ENCODE measurements at places on chromosomes 13 and 19.
A peak's percentile ranks its signal among the peaks of the same experiment; 100 is the strongest.

GRCh38 chr13:100428986-100429385, 159.6 kb downstream of the GGACT start:
- no peak for DNase-seq

- DNase-seq = no peak
Measured at GRCh38 chr13:79485014-79485811, 4.3 kb downstream of the NDFIP2 start.

GRCh38 chr19:41321600-41322270, 11.8 kb downstream of the CCDC97 start:
- DNase-seq = peak; percentile 44

DNA sequence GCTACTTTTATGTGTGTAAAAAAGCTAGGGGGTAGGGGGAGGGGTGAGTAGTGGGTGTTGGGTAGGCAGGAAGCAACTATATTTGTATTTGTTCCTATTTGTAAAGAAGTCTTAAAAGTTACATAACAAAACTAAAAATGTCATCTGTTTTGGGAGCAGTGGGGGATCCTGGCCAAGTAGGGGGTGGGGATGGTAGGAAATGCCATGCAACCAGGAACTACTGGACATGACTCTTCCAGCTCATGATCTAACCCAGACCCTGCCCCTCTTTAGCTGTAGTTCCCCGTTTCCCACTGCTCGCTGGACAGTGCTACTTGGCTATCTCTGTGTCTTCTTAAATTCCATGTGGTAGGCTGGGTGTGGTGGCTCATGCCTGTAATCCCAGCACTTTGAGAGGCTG, 3.2 kb downstream of the GTF3A start:
- no peak for DNase-seq

- DNase-seq = peak; percentile 11
Measured at GRCh38 chr13:99658261-99658991, 157.2 kb downstream of the TM9SF2 start.

DNA sequence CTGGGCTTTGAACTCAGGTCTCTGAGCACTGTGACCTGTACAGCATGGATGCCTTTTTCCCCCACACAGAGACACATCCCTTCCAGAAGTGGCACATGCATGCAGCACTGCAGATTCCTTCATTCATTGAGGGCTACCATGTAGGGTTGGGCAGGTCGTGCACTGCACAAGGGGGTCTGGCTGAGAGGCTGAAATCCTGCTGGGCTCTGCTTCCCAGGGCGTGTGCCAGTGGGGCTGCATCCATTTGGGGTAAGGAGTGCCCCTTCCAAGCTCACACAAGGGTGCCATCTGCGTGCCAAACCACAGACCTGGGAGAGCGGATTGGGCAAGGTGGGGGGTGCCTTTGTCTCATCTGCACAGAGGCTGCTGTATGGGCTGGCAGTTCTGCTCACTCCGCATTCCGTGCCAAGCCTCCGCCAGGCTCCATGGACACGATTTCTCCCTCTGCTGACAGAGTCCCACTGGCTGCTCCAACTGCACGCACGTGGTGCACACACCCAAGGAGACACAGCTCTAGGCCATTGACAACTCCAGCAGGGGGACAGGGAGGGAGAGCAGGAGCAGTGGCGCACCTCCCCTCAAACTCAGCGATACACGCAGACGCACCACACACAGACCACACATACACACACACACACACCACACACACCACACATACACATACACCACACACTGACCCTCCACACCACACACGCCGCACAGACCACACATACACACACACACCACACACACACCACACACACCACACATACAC, 4.5 kb upstream of the SHISA7 start:
- DNase-seq = peak; percentile 58

DNA sequence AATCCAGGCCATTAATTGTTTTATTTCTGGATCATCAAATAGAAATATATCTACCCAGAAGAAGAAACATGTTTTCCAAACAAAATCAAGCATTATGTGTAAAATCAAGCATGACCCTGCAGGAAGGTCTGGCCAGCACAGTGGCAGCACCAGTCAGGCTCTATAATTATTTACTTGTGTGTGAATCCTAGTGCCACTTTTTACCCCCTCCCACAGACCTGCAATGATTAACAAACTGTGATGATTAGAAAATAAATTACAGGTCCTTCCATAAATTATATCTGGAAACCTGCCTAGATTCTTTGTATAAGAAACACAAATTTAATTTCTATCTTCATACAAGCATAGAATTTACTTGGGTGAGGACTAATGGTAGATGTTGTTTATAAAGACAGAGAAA, 186.1 kb downstream of the GPC6 start:
- DNase-seq = no peak

- no peak for DNase-seq
Measured at GRCh38 chr13:63048653-63049052, 1633.0 kb upstream of the PCDH20 start.
